ENCODE measurements at places on chromosomes 1 and 21. TPM values are rescaled to one million over a fixed set of nuclear protein-coding genes. Genes with fewer than 3 reads are reported as not detected.

FCRL6 gene
- not detected for total RNA-seq

OR10Z1 gene
- total RNA-seq: not detected

RGS1 gene
- total RNA-seq: not detected

RGL1 gene
- total RNA-seq: 9.6 TPM

LCE2B gene
- total RNA-seq: not detected

HSD3B2 gene
- total RNA-seq: not detected

CELA2A gene
- total RNA-seq: not detected

GRCh38 chr1:202143011-202143767, 1.3 kb downstream of the ARL8A start:
- H3K27me3 ChIP-seq: no peaks in the 10 kb centered on the region
- peaks cover 20% of the 10 kb centered on the region for H3K4me1 ChIP-seq
- DNase-seq: no peak
- H3K4me3 ChIP-seq: peak overlapping the region; percentile 88

DNA sequence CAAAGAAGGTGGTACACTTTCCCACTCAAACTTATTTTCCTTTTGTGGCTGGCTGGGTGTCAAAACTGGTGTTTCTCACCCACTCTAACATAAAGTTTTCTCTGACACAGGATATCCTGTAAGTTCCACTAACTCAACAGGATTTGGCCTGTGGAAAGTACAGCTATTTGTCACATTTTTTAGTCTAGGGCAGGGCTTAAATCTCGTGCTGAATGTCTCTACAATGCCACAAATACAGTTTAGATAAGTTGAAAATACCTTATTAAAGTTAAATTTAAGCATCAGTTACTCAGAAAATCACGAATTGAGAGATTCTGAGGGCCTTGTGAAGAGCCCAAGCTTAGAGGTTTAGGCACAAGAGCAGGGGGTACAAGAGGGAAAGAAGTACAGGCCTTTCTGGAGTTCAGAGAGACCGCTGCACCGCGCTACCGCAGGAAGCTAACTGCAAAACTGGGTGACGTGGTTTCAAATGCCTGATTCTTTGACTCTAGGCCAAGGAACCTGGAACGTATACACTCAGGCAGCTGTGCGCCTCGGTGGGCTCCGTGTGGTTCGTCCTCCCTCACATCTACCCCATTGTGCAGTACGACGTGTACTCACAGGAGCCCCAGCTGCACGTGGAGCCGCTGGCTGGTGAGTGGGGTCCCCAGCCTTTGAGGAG, 23.4 kb upstream of the PWP2 start:
- no peak for DNase-seq
- H3K4me3 ChIP-seq: no peak overlapping the region
- H3K36me3 ChIP-seq: peaks cover 31% of the 10 kb centered on the region

DNA sequence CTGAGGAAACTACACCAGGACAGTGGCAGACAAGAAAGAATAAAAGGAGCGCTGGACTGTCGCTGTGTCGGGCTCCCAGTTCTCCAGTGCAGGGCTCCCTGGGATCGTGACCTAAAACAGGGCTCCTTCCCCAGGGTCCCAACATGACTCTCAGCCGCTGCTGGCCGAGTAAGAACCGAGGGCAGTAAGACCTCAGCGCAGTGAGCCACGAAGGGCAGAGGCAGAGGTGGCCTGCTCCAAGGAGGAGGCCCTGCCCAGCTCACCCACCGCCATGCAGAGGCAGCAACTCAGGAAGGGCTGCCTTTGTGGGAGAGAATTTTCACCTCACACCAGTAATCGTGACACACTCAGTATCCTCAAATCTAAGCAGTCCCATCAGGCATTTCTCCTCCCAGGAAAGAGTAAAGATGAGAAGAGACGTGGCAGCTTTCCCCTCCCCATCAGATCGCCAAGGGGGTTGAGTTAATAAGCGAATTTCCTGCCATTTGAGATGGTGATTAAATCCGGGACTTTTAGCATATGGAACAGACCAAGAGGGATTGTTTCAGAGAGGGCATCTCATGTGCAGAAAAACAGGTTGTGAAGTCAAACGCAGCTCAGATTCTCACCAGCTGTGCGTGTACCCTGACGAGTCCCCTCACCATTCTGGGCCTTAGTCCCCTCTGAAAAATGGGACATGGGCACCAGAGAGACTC, 19.8 kb upstream of the ARTN start:
- no peaks in the 10 kb centered on the region for H3K27me3 ChIP-seq
- no peak overlapping the region for H3K4me3 ChIP-seq
- peaks cover 3% of the 10 kb centered on the region for H3K36me3 ChIP-seq

DNA sequence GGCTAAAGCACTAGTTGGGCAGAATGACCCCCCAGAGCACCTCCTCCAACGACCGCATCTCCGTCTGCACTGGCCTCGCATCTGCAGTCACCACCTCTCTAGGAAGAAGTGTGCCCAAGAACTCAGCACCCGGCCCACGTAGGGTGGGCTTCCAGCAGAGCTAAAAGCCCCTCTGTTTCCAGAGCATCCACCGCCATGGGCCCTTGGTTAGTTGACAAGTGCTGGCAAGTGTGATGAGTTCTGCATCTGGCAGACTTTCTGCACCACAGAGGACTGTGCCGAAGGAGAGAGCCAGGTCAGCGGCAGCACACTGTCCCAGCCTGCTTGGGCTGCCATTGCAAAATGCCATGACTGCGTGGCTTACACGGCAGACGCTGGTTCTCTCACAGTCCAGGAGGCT, 76.4 kb upstream of the COL6A1 start:
- H3K27ac ChIP-seq: no peak overlapping the region
- H3K36me3 ChIP-seq: no peaks in the 10 kb centered on the region
- H3K4me1 ChIP-seq: peaks cover under 1% of the 10 kb centered on the region
- no peak for DNase-seq

DNA sequence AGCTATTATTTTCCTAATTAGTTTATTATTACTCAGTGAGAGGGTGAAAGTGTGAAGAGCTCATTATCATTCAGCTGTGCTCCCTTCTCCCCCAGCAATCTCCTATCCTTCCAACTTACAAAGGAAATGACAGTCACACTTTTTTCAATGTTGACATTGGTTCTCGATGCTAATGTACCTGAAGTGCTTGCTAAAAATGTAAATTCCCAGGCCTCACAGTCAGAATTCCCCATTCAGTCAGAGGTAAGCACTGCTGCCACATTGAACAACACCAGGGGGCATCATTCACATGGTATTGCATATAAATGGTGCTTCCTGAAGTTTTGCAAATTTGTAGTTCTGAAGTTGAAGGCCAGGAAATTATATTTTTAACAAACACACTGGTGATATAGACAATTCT, 132.7 kb upstream of the FOXD3 start:
- H3K27ac ChIP-seq: no peak overlapping the region
- no peaks in the 10 kb centered on the region for H3K27me3 ChIP-seq
- H3K4me1 ChIP-seq: no peaks in the 10 kb centered on the region
- H3K36me3 ChIP-seq: no peaks in the 10 kb centered on the region
- no peak for DNase-seq
- no peak overlapping the region for H3K4me3 ChIP-seq

DNA sequence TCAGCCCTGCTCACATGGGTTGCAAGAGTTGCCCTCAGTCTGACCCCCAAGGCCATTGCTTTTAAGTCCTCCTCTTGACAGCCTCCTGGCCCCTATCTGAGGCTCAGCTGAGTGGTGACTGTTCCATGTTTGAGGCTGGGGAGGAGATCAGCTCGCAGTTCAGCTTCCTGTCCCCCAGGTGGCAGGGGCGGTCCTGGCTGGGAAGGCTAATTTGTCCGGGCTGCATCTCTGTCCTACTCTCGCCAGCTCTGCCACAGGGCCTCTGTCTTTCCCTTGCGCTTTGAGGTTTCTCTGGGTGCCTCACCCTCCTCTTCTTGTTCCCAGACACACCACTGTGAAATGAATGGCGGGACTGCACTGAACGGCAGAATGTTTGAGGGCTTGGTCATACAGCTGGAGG, 157.3 kb downstream of the KCNJ6 start:
- peaks cover 1% of the 10 kb centered on the region for H3K4me1 ChIP-seq
- peaks cover 15% of the 10 kb centered on the region for H3K27me3 ChIP-seq
- no peaks in the 10 kb centered on the region for H3K36me3 ChIP-seq
- no peak overlapping the region for H3K4me3 ChIP-seq

- H3K4me1 ChIP-seq: no peaks in the 10 kb centered on the region
- H3K36me3 ChIP-seq: no peaks in the 10 kb centered on the region
- no peak overlapping the region for H3K27ac ChIP-seq
- no peaks in the 10 kb centered on the region for H3K27me3 ChIP-seq
Observed at GRCh38 chr1:169043823-169044222, 62.7 kb upstream of the ATP1B1 start.

- DNase-seq: no peak
- no peak overlapping the region for H3K27ac ChIP-seq
- H3K27me3 ChIP-seq: peaks cover 100% of the 10 kb centered on the region
- H3K36me3 ChIP-seq: no peaks in the 10 kb centered on the region
- H3K4me3 ChIP-seq: no peak overlapping the region
- no peaks in the 10 kb centered on the region for H3K4me1 ChIP-seq
Observed at GRCh38 chr1:90728502-90729287, 11.6 kb upstream of the BARHL2 start.

DNA sequence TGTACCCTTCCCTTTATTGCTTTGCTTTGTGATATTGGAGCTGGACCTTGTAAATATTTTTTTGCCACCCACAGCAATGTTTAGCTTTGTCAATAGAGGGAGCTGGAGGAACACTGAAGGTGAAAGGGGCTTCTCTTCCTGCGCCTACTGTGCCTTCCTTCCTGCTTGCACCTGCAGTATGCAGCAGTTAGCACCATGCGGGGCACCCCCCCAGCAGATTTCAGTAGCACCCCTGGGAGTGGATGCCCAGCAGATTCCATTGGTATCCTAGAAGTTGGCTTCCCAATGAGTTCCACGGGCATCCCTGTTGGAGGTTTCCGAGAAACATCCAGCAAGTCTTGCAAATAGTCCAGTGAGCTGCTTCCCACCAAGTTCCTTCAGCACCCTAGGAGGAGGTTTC, 25.6 kb downstream of the S100A10 start:
- peaks cover 7% of the 10 kb centered on the region for H3K4me1 ChIP-seq
- no peaks in the 10 kb centered on the region for H3K36me3 ChIP-seq
- H3K27me3 ChIP-seq: no peaks in the 10 kb centered on the region
- H3K4me3 ChIP-seq: no peak overlapping the region

DNA sequence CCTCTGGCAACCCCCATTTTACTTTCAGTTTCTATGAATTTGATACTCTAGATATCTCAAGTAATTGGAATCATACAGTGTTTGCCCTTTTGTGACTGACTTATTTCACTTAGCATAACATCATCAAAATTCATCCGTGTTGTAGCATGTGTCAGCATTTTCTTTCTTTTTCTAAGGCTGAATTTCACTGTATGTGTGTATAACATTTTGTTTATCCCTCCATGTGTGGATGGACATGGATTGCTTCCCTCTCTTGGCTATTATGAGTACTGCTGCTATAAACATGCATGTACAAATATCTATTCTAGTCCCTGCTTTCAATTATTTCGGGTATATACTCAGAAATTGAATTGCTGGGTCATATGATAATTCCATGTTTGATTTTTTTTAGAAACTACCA, 97.3 kb downstream of the MAP3K21 start:
- DNase-seq: no peak
- H3K36me3 ChIP-seq: no peaks in the 10 kb centered on the region
- no peak overlapping the region for H3K27ac ChIP-seq
- no peaks in the 10 kb centered on the region for H3K4me1 ChIP-seq
- H3K4me3 ChIP-seq: no peak overlapping the region
- no peaks in the 10 kb centered on the region for H3K27me3 ChIP-seq

DNA sequence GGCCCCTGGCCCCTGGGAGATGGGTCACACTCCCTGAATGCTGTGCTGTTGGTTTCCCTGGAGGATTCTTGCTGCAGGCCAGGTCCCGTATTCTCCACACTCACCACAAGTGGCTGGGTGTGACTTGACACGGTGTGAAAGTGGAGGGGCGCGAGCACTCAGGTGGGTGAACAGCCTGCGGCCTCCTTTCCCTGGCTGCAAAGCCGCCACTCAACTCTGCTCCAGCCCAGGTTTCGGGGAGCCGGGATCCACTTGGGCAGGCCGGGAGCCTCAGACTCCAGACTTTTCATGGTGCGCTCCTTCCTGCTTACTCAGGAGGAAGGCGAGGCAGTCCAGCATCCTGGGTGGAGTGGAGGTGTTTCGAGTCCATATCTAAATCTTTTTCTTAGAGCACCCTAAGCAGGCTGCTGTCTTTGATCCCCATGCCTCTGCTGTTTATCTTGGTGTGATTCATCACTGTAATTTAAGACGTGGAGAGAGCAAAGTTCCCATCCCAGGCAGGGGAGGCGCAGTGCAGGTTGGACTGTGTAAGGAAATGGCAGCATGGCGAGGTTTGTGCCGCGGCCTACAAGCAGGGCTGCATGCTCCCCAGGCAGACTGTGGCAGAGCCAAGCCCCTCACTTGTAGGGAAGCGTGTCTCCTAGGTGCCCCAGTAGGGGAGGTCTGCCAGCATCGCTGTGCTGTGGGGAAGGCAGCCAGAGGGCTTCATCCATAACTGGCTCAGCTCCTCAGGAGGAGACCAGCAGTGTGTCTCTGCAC, 29.6 kb downstream of the VANGL1 start:
- peaks cover 38% of the 10 kb centered on the region for H3K4me1 ChIP-seq
- peaks cover 5% of the 10 kb centered on the region for H3K36me3 ChIP-seq
- DNase-seq: peak; percentile 72
- no peaks in the 10 kb centered on the region for H3K27me3 ChIP-seq
- peak overlapping the region; percentile 22 for H3K4me3 ChIP-seq
- peak overlapping the region; percentile 79 for H3K27ac ChIP-seq

- H3K4me1 ChIP-seq: no peaks in the 10 kb centered on the region
- no peak overlapping the region for H3K4me3 ChIP-seq
- H3K27me3 ChIP-seq: no peaks in the 10 kb centered on the region
- no peak overlapping the region for H3K27ac ChIP-seq
- H3K36me3 ChIP-seq: no peaks in the 10 kb centered on the region
Observed at GRCh38 chr1:23441446-23442148, 17.0 kb upstream of the TCEA3 start.

DNA sequence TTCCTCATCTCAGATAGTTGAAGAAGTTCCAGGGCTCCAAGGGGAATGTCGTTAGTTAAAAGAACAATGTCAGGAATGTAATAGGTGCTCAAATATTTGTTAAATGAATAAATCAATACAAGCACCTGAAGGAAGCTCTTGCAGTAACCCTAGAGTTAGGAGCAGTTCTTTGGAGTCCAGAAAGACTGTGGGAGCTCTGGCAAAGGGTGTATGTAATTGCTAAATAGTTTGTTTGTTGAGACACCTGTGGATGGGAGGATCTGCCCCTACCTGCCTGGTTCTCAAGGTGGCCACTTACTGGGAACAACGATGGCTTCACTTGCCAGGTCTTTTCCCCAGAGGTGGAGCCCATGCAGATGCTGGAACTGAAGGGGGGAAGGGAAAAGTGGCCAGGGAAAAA, 27.5 kb upstream of the JUN start:
- no peak for DNase-seq
- no peaks in the 10 kb centered on the region for H3K36me3 ChIP-seq
- H3K4me1 ChIP-seq: peaks cover 31% of the 10 kb centered on the region

DNA sequence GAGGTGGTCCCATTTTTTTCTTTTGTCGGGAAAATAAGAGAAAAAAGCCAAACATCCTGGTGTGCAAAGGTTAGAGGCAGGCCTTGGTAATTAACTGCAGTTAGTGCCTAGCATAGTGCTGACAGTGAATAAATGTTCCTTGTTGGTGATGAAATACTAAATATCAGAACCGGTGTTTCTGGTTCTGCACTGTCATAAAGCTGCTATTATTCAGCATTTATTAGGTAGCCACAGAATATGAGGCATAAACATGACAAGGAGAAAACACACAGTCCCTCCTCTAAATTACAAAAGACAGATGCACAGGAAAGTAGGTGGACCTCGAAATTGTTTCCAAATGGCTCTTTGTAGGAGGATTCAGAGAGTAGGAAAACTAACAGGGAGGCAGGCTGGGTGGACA, 122.0 kb upstream of the ADGRL2 start:
- peaks cover 16% of the 10 kb centered on the region for H3K4me1 ChIP-seq
- H3K27ac ChIP-seq: no peak overlapping the region
- no peaks in the 10 kb centered on the region for H3K36me3 ChIP-seq
- no peak overlapping the region for H3K4me3 ChIP-seq
- no peaks in the 10 kb centered on the region for H3K27me3 ChIP-seq

All from astrocyte (in vitro differentiated cells and primary cell).